ENCODE measurements at places on chromosomes 6 and 20. TPM values are rescaled to one million over a fixed set of nuclear protein-coding genes. Genes with fewer than 3 reads are reported as not detected.

GRCh38 chr20:52612046-52612632 lies 360.0 kb upstream of the TSHZ2 start:
- DNase-seq = no peak

- DNase-seq = peak; percentile 34
Observed at GRCh38 chr6:113909224-113909856, 52.2 kb downstream of the MARCKS start.

- DNase-seq = no peak
Observed at GRCh38 chr20:32160341-32160740, 47.2 kb downstream of the PLAGL2 start.

DNA sequence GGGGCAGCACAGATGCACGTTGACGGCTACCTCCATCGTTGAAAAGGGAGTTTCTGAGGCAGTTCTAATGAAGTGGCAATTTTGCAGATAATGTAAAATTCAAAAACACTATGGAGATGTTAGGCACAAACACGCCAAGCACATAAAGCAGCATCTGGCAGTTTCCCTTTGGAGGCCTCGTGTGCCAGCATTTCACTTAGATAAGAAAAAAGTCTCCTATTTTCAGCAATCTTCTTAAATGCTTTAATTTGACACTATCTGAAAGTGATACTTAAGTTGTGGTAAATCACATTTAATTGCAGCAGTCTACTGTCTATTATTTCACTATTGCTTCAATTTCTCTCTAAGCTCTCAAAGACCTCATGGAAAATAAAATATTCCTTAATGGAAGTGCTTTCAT lies 125.3 kb upstream of the PROKR2 start:
- DNase-seq = no peak

- no peak for DNase-seq
Observed at GRCh38 chr6:1215023-1215422, 96.9 kb upstream of the FOXQ1 start.

- no peak for DNase-seq
Observed at GRCh38 chr6:21864206-21864605, 270.7 kb downstream of the SOX4 start.

Gene TRPC4AP
- 43.2 TPM for total RNA-seq

Gene SIRPB1
- total RNA-seq = 1.3 TPM

DNA sequence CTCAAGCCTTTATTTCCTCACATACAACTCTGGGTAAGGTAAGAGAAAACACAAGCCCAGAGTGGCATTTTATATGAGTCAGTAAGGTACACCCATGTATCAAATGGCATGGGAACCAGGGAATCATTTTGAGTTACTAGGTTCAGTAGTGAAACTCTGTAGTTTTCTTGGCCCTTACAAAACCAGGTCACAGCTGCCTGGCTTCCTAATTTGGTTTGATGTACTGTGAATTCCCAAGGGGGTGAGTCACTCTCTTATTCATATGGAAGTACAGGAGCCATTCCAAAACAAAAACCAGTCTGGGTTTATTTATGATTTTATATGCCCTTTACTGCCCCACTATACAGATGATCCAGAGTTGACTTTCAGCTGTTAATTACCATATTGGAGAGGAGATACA lies 70.7 kb downstream of the PDE7B start:
- DNase-seq = no peak

GRCh38 chr6:144349690-144350527 lies 64.8 kb downstream of the UTRN start:
- peak; percentile 26 for DNase-seq

DNA sequence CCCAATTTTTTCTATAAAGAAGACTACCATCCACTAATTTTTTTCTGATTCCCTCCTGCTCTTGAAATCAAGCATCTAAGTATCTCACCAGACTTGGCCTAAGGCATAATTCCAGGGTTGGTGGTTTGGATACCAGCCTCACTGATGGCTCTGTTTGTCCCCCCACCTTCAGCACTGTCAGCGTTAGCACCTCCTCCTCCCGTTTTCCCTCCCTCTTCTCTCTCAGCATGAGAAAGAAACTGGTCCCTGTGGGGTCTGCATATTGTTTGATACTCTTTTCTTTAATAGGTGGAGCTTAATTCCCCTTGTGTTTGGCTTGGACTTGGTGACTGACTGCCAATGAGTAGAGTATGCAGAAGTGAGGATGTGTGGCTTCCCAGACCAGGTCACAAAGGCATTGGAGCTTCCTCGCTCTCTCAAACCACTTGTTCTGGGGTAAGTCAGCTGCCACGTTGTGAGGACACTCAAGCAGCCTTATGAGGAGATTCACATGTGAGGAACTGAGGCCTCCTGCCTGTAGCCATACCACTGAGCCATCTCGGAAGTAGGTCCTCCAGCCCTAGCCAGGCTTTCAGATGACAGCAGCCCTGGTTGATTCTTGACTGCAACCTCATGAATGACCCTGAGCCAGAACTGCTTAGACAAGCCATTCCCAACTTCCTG lies 65.2 kb downstream of the RIOK1 start:
- no peak for DNase-seq

All from activated CD8-positive, alpha-beta T cell treated with anti-CD3 and anti-CD28 coated beads, Interleukin-2, amount 10 ng/mL, durations not matched to agents 7 days and 5 days (primary cell).